ENCODE measurements at places on chromosomes 12 and 14.

DNA sequence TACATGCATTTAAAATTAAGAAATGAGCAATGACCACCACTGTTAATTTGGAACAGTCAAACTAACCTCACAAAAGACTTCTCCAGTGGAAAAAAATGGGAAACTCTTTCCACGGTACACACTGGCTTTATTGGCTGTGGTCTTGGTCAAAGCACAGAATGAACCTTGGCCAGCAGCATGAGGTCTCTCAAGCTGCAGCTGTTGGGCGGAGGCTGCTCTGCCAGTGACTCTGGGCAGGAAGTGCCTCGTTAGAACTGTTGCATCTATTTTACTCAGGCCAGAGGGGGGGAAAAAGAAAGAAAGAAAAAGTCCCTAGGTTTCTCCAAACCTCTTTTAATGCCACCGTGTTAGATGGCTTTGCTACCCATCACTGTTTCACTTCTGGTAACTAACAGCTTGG, 279.8 kb upstream of the DIO2 start:
- DNase-seq: peak; percentile 67

- DNase-seq: no peak
These were observed 35.4 kb downstream of the BCL11B start for GRCh38 chr14:99236386-99237138.

DNA sequence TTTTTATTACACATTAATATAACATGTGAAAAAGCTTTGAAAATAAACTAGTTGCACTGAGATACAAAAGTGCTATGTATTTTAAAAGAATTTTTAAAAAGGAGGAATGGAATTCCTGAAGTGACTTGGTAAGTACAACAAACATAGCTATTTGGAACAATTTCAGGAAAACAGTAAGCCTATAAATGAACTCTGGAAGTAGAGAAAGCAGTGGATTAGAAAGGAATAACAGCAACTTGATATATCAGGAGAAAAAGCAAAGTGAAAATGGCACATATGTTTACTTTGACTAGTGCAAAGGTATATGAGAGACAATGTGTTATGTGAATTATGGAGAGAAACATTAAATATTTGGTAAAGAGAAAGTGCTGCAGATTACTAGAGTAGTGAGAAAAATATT, 811.7 kb downstream of the C12orf50 start:
- no peak for DNase-seq

DNA sequence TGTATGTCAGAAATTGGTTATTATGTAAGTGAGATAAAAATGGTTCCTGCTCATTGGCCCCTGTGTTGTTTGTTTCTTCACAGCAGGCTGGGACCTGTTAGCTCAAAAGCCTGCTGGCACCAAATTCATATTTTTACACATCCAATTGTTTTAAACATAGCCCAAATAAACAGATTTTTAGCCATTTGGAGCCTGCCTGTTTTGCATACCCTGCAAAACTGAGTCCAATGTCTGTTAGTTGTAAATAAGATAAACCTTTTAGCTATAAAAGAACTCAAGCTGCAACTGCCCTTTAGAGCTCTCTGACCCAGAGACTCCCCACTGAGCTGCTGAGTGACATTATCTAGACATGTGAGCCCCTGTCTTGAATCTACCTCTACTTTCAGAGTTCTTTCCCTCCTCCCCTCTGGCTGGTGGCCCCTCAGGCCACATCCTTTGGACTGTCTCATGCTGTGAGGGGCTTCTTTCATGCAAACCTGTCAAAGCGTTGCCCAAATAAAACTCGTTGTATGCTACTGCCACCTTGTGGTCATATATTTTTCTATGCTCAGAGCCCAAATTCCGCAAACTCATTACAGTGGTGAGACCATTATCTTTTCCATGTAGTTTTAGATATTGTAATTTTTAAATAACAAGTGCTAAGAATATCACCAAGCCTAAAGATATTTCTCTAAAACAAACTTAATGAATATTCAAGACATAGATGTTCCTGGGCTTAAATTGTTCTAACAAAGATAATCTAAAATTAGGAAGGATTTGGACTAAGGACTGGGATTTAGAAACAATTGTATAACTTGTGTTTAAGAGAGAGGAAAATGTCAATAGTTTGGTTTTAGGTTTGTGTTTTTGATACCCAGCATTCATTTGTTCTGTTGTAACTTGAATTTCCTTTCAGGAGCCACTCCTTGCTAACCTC, 337.9 kb downstream of the AACS start:
- DNase-seq: no peak

- DNase-seq: no peak
These were observed 449.4 kb upstream of the OR4E1 start for GRCh38 chr14:22122829-22123560.

- DNase-seq: no peak
These were observed 393.9 kb downstream of the PAWR start for GRCh38 chr12:79296871-79297270.

DNA sequence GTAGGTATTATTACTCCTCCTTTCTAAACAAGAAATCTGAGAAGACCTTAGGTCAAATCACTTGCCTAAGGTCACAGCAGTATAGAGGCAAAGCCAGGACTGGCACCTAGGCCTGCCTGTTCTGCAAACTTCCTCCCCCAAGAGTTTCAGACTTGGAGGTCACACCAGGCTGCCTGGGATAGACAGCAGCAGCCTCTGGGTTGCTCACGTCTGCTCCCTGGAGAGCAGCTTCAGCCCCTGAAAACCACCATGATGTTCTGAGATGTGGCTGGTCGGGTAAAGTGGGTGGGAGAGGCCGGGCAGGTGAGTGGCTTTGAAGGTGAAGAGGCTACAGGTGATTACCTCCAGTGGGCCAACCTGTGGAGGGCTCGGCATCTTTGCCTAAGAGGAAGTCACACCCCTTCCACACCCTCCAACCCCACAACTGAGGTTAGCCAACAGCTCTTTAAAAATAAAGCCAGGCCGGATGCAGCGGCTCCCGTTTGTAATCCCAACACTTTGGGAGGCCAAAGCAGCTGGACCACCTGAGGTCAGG, 37.0 kb upstream of the PNMA1 start:
- no peak for DNase-seq
